Tibial nerve (tissue), 4 donors: ENCODE measurements at places on chromosomes 3 and 15. TPM values are rescaled to one million over a fixed set of nuclear protein-coding genes. Genes with fewer than 3 reads are reported as not detected.

DNA sequence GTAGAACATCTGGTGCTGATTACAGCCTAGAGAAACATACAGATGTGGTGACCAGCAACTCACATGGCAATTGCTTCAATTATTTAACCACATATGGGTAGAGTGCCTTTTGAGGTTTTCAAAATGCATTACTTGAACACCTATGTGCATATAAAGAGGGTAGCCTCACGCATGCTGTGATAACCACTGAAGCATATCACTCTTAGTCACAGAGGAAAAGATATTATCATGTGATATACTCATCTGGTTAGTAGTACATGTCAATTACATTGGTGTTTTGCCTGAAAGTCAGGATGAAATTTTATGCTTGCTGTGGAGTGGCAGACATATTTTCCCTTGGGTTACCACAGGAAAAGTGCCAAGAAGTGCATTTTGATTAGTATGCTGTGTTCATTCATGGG lies 459.3 kb upstream of the AGTR1 start:
- no peak for DNase-seq

DNA sequence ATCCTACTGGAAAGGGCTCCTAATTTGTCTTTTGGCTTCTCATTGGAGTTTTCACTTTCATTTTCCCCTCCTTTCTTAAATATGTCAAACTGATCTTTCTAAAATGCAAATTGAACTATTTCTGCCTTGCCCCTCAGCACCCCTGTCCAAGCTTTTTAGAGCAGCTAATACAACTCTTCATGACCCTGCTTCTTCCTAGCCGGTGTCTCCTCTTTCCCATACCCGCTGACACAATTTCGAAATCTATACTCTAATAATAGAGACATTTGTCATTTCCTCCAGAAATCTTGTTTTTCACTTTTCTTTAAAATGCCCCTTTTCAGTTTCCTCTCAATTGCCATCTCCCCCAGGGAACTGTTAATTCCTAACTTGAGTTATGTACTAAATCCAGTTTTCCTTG lies 2.9 kb upstream of the EPHA3 start:
- no peak for DNase-seq

- DNase-seq, result no peak
Observed at GRCh38 chr15:92097474-92098178, 244.1 kb downstream of the SLCO3A1 start.

DNA sequence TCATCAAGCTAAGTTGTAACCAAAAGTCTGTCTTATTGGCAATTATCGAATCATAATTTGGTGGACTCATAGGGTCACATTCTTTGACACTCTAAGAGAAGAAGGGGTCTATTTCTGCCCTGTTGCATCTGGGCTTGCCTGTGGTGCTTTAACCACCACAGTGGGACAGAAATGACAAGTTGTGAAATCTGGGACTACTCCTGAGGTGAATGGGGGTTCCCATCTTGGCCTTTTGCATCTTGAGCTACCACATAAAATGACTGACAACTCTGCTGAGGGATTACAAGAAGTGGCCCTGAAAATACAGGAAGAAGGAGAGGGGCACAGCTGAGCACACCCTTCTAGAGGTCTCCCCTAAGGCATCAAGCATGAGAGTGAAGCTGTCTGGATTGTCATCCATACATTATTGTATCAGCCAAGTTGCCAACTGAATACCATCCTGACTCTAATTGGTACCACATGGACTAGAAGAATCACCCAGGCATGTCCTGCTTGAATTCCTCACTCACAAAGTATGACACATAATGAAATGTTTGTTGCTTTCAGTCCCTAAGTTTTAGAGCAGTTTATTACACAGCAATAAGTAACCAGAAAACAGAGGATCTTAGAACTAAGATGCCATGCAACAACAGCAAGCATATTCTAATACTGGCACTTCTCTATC lies 306.5 kb downstream of the ROBO1 start:
- no peak for DNase-seq

DNA sequence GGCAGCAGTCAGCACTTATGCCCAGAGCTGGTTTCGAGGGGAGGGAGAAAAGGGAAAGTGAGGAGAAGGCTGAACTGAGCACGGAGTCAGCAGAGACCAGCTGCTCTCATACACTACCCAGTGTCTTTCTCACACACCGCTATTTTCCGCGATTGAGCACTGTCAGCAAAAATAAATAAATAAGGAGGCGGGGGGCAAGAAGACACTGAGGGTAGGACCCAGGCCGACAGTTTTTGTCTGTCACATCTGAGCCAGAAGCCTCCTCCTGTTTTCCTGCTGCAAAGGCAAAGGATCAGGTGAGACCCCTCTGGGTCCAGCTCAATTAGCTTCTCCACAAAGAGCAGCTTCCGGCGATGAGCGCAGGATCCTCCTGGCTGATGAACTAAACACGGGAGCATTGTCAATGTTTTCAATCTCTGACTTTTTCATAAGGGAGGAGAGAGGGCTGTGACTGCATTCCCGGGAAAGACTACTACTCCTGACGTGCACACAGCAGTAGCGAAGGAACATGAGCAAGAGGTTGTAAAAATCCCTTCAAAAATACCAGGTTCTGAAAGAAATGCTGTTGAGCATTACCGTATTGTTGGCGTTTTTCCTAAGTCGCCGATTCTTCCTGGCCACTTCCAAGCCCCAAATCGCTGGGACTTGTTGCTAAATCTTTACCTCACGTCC lies 1.3 kb downstream of the FRMD5 start:
- no peak for DNase-seq

DNA sequence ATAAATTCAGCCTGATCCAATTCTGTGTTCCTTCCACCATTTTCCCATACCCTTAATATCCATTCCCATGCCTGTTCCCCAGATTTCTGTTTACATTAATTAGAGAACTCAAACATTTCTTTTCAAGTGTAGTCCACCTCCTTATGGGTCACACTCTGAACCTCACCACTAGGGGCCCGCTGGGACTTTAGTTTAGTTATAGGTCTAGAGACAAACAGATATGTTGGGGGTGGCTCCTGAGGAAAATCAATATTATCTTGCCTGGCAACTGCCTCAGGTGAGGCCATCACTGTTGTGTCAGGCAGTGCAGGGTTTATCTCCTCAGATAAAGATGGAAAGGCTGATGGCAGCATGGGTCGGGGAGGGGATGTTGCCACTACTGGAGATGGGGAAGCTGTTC lies 72.8 kb downstream of the CLDN1 start:
- no peak for DNase-seq

DNA sequence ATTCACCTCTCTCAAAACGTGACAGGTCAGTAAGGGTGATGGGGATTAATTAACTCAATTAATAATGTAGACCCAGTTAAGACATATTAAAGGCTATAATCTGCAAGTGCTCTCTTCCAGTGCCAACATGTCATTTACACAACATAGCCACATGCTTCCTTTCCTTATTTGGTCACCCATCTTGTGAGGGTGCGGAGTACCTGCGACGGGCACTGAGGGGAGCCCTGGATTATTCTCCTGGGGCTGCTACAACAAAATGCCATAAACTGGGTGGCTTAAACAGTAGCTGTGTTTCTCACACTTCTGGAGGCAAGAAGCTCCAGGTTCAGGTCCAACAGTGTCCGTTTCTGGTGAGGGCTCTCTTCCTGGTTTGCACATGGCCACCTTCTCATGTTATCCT lies 157.4 kb upstream of the LRTM1 start:
- DNase-seq, result no peak

DNA sequence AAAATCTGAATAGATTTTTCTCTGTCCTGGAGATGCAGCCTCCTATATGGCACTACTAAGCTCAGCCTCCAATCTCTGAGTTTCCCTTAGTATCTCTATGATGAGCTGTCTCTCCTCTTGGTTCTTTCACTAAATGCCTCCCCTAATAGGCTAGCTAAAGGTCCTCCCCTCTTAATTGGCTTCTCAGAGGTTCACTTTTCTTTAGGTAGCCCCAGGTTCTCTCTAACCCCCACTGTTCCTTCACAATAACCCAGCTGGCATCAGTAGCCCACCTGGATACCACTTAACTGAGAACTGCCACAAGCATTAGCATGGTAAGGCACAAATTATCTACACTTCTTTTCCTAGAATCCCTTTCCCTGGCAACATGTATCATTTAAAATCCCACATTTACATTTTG lies 523.2 kb downstream of the IGSF11 start:
- no peak for DNase-seq

- DNase-seq, result no peak
Observed at GRCh38 chr15:50418041-50418583, 6.1 kb upstream of the USP8 start.

DNA sequence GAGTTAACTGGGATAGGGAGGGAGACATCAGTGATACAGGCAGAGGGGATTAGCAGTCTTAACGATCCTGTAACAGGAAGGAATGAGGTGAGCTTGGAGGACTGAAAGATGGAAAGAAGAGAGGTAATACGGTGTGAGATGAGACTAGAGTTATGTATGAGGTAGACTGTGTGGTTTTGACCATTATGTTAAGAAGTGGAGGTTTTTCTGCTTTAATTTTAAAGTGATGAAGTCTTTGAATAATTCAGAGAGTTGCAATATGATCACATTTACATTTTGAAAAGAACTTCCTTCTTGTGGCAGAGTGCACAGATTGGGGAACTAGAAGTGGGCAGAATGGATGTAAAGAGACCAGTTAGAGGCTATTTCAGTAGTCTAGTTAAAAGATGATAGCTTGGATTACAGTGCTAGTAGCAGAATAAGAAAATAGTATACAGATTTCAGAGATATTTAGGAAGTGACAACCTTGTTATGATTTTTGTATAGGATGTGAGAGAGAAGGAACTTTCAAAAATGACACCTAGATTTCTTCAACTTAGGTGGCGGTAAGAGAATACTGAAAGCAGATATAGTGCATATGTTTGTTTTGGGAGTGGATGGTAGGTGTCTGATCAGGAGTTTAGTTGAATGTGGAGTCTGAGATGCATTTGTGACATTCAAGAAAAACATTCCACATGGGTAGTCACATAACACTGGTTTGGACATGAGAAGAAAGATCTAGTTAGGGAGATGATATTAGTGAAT lies 40.5 kb downstream of the STT3B start:
- DNase-seq, result no peak

GRCh38 chr3:7576071-7576470 lies 715.2 kb downstream of the GRM7 start:
- no peak for DNase-seq

- no peak for DNase-seq
Observed at GRCh38 chr3:52333869-52334557, 17.9 kb downstream of the DNAH1 start.

DNA sequence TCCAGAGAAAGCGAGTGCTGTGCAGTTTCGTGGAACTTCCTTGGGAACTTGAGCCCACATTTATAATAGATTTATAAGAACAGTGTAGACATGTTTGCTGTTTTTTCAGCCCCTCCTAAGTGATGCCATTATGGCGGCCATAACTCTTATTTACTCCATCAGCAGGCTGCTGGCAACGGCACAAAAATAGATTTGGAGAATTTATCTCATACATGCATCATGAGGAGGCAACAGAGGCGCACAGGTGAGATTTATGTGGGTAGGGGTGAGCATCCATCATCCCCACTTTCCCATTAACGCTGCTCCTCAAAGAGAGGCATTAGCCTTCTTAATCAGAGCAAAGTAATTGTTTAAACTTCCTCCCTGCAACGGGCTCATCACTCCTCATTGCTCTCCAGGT lies 182.5 kb downstream of the RAB11A start:
- no peak for DNase-seq

- peak; percentile 10 for DNase-seq
Observed at GRCh38 chr3:126540342-126540849, 16.4 kb downstream of the CHST13 start.

The CHRM5 gene
- 0.98 TPM for total RNA-seq
